Fibroblast of the aortic adventitia (primary cell): ENCODE measurements at places on chromosomes 2 and 18. TPM values are rescaled to one million over a fixed set of nuclear protein-coding genes. Genes with fewer than 3 reads are reported as not detected.

UGT1A3 gene
- not detected in 2 replicates for total RNA-seq

OSR1 gene
- total RNA-seq, result 35.8 and 117 TPM in 2 replicates

STARD6 gene
- not detected in 2 replicates for total RNA-seq

SLC35F5 gene
- total RNA-seq, result 164 and 174 TPM in 2 replicates

C2orf68 gene
- total RNA-seq, result 4.6 and 22.2 TPM in 2 replicates

LONRF2 gene
- total RNA-seq, result 1.8 and 2.0 TPM in 2 replicates

TUBB8B gene
- not detected in 2 replicates for total RNA-seq

DSEL gene
- 18.5 and 108 TPM in 2 replicates for total RNA-seq

STK17B gene
- 50.5 and 114 TPM in 2 replicates for total RNA-seq

PGAP1 gene
- total RNA-seq, result 10.3 and 14.7 TPM in 2 replicates

SATB2 gene
- total RNA-seq, result 2.3 and 12.7 TPM in 2 replicates

AGXT gene
- not detected in 2 replicates for total RNA-seq

TP53I3 gene
- 22.3 and 38.7 TPM in 2 replicates for total RNA-seq
